ENCODE measurements at places on chromosomes 12 and 14. TPM values are rescaled to one million over a fixed set of nuclear protein-coding genes. Genes with fewer than 3 reads are reported as not detected.
A peak's percentile ranks its signal among the peaks of the same experiment; 100 is the strongest.

DNA sequence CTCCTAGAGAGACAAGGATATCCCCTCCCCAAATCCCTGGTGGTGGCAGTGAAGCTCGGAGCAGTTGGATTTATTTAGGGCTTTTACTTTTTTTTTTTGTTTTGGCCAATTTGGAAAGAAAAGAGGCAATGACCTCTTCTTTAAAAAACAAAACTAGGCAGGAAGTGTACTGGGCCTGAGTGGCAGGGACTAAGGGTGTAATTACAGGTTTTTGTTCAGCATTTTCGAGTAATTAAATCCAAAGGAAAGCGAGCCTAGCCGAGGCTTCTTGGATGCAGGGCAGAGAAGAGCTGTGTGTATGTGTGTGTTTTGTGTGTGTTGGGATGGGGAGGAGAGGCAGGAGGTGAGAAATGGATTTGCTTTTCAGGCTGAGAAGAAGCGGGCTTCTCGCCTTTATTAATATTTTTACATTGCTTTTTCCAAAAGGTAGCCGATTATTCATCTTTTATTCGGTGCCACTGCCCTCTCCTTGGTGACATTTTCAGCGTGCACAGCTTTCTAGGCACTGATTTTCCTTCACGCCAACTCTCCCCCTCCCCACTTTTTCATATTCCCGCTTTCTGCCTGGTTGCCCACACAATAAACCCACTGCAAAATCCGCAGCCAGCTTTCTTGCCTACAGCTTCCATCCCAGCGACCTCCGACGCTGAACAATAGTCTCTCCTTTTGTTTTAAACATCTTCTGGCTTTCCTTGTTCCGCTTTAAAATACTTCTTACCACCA, 8.9 kb upstream of the IRF2BPL start:
- no peak for DNase-seq

GRCh38 chr14:100453930-100454329, 130.8 kb downstream of the SLC25A47 start:
- DNase-seq = peak; percentile 23

HOTAIR gene
- total RNA-seq = not detected

- peak; percentile 26 for DNase-seq
Observed at GRCh38 chr14:104317975-104318557, 179.7 kb downstream of the KIF26A start.

- no peak for DNase-seq
Observed at GRCh38 chr14:55892906-55893305, 225.3 kb upstream of the PELI2 start.

GRCh38 chr14:32940066-32940651, 1.5 kb downstream of the NPAS3 start:
- no peak for DNase-seq

DNA sequence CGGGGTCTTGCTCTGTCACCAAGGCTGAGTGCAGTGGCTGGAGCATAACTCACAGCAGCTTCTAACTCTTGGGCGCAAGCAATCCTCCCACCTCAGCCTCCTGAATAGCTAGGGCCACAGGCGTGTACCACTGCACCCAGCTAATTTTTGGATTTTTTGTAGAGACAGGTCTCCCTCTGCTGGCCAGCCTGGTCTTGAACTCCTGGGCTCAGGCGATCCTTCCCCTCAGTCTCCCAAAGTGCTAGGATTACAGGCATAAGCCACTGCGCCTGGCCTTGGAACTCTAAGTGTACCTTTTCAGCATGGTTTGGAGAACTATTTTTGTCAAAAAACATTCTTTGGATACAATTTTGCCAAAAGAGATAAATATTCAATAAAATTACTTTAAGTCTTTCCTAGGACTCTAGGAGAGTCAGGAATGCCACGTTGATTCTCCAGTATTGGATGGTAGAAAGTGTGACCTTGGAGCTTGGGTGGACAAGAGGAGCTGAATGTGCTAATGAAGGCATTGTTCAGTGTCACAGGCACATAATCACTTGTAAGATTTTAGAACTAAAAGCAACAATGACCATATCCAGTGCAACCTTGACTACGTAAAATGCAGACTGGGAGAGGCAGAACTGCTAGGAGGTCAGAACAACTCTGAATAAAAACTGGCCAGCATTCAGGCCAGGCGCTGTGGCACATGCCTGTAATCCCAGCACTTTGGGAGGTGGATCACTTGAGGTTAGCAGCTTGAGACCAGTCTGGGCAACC, 2.8 kb downstream of the SRSF9 start:
- DNase-seq = peak; percentile 91

AHNAK2 gene
- 0.93 TPM for total RNA-seq

- DNase-seq = no peak
Observed at GRCh38 chr12:41162461-41162860, 25.7 kb upstream of the PDZRN4 start.

DNA sequence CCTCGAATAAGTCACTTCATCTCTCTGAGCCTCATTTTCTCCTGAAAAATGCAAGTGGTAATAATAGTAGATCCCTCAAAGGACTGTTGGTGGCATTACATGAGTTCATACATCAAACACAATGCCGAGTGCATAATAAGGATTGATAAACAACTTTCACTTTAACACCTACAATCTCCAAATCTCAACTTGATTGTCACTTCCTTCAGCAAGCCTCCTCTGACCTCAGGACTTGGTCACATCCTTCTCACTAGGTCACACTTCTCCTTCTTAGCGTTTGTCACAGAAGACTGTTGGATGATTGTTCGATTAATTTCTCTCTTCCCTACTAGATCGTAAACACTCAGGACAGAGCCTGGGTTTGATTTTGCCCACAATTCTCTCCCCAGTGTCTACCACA, 7.9 kb upstream of the PRKAB1 start:
- no peak for DNase-seq

KRT75 gene
- not detected for total RNA-seq

DNA sequence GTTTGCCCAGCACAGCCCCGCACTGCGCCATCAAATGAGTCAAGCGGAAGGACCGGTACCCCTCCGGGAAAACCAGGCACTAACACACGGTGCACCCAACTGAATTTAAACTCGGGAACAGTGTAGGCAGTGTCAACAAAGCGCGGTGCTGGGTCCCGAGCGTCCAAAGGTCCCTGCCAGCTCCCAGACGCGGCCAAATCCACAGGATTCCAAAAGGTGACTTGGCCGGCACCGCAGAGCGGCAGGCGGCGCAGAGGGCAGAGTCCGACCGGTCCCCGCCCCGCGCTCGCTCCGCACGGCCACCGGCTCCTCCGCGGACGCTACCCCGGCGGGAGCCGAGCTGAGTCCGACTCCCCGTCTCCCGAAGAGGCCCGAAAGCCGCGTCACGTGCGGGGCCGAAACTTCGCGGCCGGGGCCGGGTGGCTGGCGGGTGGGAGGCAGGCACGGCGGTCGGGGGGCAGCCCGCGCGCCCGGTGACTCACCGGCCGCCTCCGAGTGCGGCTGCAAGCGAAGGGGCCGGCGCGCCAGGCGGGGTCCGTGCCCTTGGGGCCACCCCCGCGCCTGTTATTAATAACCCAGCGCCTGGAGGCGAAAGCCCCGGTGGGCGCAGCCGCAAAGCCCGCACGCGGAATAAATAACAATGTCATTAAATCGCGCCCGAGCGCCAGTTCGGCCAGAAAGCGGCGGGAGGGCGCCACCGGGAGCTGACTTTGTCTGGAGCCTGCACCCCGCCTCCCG, 863 bp downstream of the DENND5B start:
- DNase-seq = peak; percentile 92

DNA sequence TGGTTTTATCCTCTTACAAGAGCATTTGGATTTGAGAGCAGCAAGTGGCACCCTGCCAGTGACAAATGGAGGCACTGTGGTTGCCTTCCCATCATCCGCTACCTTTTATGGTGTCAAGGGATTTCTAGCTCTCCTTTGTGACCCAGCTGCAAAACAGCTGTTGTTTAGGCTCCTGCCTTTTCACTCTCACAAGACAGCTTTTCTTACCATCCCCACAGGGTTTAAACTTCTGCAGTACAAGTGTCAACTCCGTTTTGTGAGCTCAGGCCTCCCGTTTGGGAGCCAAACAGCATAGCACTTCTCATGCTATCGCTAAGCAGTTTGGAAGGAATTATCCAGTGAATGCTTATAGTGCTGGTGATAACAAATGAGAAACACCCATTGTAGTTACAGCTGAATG, 331.4 kb downstream of the TMTC2 start:
- no peak for DNase-seq

GRCh38 chr14:58739674-58740073, 101.9 kb downstream of the DACT1 start:
- no peak for DNase-seq

YARS2 gene
- 74.3 TPM for total RNA-seq

PPP1R1A gene
- total RNA-seq = 12.5 TPM

DNA sequence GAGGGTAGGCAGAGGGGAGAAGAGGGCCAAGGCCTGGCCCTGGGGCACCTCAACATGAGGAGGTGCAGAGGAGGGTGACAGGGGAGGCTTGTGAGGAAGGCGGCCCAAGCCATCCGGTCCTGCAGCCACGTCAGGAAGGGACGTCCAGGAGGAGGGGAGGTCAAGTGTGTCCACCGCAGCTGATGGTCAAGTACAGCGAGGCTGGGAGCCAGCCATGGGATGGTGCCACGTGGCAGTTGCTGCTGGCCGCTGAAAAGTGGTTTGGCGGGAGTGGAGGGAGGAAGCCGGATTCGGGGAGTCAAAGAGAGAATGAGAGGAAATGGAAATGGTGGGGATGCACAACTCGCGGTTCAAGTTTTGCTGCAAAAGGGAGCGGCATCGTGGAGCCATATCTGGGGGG, 41.2 kb downstream of the PRIMA1 start:
- no peak for DNase-seq

PLBD1 gene
- total RNA-seq = 17.7 TPM

DNA sequence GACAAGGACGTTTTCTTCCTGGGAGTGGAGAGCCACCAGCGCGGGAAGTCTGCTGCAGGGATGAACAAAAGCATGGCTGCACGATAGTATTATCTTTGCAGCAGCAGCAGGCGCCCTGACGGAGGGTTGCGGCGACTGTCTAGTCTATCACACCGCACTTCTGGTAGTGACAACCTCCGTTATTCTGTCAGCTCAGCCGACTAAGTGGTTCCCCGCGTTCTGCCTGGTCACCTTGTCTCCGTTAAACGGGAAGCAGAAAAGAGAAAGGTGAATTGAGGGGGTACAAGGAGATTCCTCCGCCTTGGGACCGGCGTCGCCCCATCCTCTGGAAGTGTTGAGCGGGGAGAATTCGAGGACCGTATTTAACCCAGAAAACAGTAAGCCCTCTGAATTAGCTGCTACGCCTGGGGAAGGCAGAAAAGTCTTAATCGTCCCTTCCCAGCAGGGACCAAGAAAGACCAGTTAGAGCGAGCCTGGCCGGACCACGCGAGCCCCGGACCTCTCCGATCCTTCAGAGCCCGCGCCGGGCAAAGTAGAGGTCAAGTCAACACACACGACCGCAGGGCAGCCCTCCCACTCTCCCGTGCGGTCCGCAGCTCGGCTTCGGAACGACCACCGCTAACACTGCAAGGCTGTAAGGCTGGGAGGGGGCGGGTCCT, 536 bp upstream of the DAAM1 start:
- DNase-seq = no peak

DNA sequence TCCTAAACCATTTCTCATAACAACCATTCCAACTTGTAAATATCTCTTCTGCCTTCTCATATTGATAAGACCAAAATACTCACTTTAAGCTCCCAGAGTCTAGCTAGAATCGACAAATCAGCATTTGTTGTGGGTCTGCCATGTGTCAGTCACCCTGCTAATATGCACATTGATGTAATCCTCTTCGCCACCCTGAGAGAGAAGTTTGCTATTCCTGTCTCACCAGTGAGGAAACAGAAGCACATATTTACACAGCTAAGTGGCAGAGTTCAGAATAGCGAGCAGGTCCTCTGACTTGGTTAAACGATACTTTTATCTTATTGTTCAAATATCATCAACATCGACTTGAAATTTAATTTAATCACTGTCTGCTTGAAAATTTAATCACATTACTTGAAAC, 142.1 kb downstream of the ANO4 start:
- DNase-seq = no peak

- peak; percentile 62 for DNase-seq
Observed at GRCh38 chr14:94904636-94905035, 134.7 kb upstream of the GSC start.

DNA sequence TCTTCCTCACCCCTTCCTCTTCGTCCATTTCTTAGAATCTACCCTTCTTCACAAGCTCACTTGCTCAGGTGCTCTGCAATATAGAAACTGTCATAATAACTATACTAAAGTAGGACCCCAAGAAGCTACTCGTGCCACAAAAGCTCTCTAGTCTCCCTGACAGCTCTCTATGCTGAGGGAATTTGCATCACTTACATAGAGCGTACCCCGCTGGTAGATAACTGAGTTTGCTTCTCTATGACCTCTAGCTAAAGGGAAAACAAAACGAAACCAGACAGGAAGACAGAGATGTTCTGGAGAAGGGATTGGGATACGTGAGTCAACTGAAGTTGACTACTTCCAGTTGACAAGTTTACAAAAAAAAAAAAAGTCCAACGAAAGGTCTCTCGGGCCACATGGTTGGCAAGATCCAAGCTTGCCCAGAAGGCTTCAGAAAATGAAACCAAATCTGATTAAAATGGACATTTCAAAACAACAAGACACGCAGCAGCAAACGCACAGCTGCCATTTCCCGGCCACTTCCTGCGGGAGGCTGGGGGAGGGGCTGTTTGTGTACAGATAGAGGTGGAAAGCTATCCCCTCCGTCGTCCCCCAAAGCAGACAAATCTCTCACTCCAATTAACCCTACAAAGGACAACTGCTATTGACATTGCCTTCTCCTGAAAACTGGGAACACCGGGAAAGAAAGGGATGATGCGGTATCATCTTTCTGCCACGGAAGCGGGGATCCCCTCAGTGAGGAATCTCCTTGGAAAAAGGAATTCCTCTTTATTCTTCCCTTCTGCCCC, 1.3 kb downstream of the BAZ2A start:
- peak; percentile 80 for DNase-seq

ETFBKMT gene
- 0.87 TPM for total RNA-seq

DNA sequence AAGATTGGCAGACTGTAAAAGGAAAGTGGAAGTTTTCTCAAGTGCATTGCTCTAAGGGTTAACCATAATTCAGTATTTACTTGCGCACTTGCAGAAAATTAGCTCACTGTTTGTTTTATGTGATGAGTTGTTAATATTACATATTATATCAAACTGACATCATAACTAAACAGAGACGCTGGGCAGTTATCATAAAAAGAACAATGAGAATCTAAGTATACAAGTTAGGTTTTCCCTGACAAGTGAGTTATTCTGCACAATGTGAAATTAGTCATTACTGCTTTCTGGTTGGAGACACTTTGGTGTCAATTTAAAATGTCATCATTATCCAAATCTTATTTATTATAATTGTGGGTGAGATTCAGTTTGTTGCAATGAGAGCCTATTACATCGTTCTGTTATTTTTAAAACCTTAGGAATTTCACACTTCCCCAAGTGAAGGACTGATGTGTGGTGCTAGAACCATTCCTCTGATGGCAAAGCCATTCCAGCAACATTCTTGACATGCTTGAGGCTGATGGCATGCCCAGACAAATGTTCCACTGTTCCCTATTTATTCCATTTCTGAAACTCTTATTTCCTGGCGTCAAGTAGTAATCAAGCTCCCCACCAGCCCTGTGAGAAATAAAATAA, 90.1 kb upstream of the FLRT2 start:
- DNase-seq = no peak

PEX5 gene
- 106 TPM for total RNA-seq

DNA sequence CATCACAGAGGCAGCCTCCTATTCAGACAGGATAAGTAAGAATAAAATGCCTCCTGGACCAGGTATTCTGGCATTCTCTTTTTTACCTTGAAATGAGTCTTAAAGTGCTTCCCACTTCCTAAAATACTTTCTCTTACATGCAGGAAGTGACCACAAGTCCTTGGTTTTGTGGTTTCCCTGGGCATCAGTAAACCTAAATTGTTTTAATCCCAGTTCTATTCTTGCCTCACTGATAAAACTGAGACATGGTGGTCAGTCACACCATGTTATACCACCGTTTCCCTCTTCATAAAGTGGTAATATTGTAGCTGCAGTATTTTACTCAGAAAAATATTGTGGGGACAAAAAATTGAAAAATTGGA, 1.2 kb upstream of the SALL2 start:
- no peak for DNase-seq
